Activated naive CD8-positive, alpha-beta T cell treated with anti-CD3 and anti-CD28 coated beads for 36 hours (primary cell): ENCODE measurements at places on chromosomes 5 and 9.

DNA sequence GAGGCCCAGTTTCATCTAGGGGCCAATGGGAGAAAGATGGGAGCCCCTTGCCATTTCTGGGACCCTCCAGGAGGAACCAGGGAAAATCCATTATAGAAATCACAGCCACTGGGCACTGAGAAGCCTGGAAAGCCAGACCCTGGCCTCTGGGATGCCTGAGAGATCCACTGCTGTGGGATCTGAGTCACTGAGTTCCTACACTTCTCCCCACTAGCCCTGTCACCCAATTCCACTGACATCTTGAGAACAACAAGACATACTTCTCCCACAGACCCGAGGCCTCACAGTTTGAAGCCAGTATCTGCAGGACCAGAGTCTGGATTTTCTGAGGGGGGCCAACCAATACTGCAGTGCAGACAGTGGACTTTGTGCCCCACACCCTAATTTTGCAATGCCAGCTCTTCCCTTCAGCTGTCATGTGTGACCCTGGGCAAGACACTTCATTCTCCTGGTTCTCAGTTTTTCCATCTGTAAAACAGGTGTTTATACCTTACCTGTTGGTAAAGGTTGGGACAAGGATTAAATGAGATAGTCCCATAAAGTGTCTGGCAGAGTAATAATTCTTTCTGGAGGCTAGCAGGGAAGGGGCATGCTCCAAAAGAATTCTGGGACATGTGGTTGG, 46.5 kb downstream of the CXXC5 start:
- peaks cover 17% of the 10 kb centered on the region for H3K4me1 ChIP-seq
- no peaks in the 10 kb centered on the region for H3K27me3 ChIP-seq
- no peak overlapping the region for H3K4me3 ChIP-seq
- H3K36me3 ChIP-seq: no peaks in the 10 kb centered on the region
- no peak overlapping the region for H3K27ac ChIP-seq

GRCh38 chr9:107208121-107208520, 75.0 kb upstream of the RAD23B start:
- H3K4me1 ChIP-seq: peaks cover 4% of the 10 kb centered on the region
- no peak overlapping the region for H3K4me3 ChIP-seq
- peaks cover 12% of the 10 kb centered on the region for H3K27me3 ChIP-seq
- no peak overlapping the region for H3K27ac ChIP-seq

GRCh38 chr5:142640316-142641005, 45.4 kb downstream of the FGF1 start:
- H3K4me3 ChIP-seq: no peak overlapping the region
- H3K27ac ChIP-seq: no peak overlapping the region
- H3K27me3 ChIP-seq: no peaks in the 10 kb centered on the region
- H3K4me1 ChIP-seq: no peaks in the 10 kb centered on the region

DNA sequence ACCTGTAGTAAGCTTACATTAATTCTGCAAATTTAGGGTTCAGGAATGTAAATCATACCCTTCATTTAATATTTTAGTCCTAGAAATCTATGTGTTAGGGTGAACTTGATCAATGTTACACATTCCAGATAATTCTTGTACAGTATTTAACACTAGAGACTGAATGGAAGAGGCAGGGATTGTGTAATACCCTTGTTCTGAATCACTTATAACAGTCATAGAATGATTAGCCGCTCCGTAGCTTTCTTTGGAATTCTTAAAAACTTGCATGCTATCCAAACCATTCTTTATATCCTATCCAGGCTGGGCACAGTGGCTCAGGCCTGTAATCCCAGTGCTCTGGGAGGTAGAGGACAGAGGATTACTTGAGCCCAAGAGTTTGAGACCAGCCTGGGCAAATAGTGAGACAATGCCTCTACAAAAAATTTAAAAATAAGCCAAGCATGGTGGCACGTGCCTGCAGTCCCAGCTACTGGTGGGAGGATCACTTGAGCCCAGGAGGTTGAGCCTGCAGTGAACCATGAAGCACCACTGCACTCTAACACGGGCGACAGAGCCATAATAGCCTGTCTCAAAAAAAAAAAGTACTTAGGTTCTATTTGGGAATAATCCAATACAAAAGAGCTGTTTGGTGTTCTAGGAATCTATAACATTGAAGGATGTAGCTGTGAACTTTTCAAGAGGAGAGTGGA, 8.3 kb downstream of the ZNF483 start:
- H3K27ac ChIP-seq: no peak overlapping the region
- H3K36me3 ChIP-seq: peaks cover 74% of the 10 kb centered on the region
- H3K4me1 ChIP-seq: no peaks in the 10 kb centered on the region
- no peak overlapping the region for H3K4me3 ChIP-seq
- DNase-seq: no peak

GRCh38 chr9:112726428-112726827, 8.5 kb upstream of the INIP start:
- H3K36me3 ChIP-seq: no peaks in the 10 kb centered on the region
- H3K4me1 ChIP-seq: no peaks in the 10 kb centered on the region
- H3K27me3 ChIP-seq: no peaks in the 10 kb centered on the region

DNA sequence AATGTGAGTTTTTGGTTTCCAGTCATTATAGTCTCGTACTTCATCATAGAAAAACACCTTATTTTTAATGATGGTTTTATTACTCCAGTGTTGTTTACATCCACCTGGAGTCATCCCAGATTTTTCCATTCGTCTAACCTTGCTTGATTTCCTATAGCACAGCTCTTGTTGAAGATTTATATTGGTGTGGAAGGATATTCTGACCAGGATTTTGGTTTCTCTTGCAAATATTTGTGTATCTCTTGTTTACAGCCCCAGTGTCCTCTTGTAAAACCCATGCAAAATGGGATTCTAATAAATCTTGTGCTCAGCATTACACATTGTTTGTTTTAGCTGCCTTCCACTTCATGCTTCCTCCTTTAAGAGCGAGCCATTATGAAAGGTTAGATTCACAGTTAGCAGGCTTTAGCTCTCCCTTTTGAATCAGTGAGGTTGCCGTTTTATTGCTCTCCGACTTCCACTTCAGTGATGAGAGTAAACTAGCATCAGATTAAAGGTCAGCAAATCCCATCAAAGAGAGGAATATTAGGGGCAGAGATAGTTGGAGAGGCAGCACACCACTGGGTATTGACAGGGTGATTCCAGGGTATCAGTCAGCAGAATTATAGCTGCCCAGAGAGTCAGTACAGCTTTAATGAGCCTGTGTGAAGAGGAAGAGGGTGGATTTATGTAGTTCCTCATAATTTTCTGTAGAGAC, 157.1 kb downstream of the PBX3 start:
- no peaks in the 10 kb centered on the region for H3K36me3 ChIP-seq
- no peaks in the 10 kb centered on the region for H3K27me3 ChIP-seq
- no peaks in the 10 kb centered on the region for H3K4me1 ChIP-seq
- no peak for DNase-seq
- no peak overlapping the region for H3K27ac ChIP-seq
- no peak overlapping the region for H3K4me3 ChIP-seq

DNA sequence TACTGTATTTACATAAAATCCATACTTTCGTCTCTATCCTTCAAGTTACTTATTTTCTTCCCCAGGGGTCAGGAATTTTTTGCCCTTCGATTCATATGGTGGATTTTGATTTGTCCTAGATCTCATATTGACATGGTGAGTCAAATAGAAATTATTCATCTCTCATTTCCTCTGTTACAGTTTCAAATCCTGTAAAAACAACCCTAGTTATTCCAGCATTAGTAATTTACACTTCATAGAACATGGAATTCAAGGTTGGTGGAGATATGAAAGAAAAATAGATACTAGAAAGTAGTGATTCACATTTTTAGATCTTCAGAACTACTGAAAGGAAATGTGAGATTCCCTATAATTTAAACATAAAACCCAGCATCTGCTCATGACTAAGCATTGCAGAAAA, 1331.0 kb upstream of the CDH9 start:
- no peak overlapping the region for H3K4me3 ChIP-seq
- H3K4me1 ChIP-seq: no peaks in the 10 kb centered on the region
- no peaks in the 10 kb centered on the region for H3K27me3 ChIP-seq
- H3K36me3 ChIP-seq: no peaks in the 10 kb centered on the region
